Stimulated activated CD8-positive, alpha-beta memory T cell treated with anti-CD3 and anti-CD28 coated beads, Interleukin-2, amount 100 ng/mL, for 1 hour (primary cell): ENCODE measurements at places on chromosomes 1 and 21.

DNA sequence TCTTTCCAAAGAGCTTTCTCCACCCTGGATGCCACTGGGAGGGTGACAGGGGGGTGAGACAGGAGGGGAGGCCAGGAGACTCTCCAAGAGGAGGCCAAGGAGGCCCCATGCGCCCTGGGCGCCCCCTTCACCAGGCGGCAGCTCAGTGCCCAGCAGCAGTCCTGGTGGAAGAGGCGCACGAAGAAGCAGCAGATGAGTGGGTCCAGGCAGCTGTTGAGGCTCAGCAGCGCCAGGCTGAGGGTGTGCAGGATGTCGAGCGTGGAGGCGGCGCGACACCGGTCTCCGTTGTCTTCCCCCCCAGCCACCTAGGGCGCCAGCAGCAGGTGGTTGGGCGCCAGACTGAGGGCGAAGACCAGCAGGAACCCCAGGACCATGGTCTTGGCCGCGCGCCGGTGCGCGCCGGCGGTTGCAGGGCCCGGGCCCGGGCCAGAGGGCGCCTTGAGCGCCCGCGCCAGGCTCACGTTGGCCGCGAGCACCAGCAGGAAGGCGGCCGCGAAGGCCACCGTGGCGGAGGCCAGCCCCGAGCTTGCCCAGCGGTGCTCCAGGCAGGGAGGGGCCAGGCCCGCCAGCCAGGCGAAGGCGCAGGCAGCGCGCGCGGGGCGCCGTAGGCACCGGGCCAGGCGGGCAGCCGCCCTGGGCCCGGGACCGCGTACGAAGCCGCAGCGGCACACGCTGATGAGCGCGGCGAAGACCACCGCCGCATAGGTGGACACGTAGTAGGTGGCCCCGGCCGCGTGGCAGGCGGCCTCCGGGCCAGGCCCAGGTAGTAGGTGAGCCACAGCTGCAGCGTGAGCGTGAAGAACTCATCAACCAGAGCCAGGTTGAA lies 8.6 kb downstream of the TMEM35B start:
- DNase-seq, result no peak

DNA sequence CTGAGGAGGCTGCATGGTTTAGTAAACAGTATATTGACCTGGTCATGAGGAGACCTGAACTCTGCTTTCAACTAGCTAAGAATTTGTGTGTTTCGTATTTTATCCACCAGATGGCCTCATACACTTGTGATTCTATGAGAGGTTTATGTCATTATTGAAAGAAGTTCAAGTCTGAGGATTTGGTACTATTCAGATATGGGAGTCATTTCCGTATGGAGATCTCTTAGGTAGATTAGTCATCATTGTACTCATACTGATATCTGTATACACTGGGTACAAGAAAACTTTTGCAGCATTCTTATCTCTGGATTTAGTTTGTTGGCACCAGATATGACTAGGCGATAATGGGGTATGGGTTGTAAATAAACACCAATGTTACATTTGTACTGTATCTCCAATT lies 26.6 kb downstream of the ATF6 start:
- DNase-seq, result no peak

DNA sequence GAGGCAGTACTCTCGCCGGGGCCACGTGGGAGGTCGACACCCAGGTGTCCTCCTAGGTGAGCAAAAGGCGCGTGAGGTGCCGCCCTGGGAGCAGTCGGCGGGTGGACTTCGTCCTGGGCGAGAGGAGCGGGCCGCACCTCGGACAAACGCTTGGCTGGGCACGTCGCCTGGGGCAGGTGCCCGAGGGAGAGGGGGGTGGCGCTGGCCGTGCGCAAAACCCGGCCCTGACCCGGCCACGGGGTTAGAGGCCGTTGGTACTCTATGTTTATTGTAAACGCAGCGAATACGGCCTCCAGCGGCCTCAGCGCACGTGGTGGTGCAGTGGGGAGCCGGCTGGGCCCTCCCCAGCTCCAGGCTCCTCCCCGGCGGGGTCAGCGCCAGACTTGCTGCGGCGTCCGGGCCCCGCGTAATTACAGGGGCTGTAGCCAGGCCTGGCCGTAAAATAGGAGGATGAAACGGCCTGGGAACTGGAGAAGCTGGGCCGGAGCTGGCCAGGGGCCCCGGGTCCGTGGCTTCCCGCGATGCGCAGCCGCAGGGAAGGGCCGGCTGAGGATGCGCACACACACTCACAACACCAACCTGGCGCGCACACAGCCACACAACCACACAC lies 1.6 kb upstream of the EFNA1 start:
- DNase-seq, result no peak

GRCh38 chr21:42567861-42568260 lies 54.2 kb downstream of the SLC37A1 start:
- no peak for DNase-seq

DNA sequence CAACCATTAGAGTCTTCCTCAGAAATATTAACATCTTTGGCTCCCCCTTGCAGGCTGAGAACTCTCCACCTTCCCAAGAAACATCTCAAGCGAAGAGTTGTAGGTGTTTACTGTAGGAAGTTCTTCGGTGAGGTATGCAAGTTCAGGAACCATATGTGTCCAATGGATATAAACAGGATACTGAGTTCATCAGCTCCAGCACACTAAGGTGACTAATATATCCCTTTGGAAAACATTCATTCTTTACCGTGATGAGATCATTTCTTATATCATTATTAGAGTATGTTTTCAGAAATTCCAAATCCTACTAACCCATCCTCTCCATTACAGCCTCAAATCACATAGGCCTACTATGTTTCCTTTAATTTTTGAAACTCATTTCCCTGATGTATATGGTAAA lies 37.3 kb upstream of the PRMT6 start:
- no peak for DNase-seq

GRCh38 chr1:233102341-233102740 lies 151.9 kb downstream of the NTPCR start:
- no peak for DNase-seq

DNA sequence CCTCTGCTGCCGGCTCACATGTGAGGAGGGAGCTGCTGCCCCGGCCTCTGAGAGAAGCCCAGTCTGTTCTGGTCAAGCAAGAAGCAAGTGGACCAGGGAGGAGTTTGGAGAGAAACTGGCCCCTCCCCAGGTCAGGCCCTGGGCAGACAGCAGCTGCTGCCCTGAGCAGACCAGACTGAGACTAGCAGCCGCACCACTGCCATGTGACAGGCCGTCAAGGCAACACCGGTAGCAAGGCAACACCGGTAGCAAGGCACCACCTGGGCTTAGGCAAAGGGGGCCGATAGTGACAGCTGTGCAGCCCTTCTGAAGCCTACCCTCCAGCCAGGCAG lies 50.3 kb downstream of the ARHGEF16 start:
- DNase-seq, result no peak

DNA sequence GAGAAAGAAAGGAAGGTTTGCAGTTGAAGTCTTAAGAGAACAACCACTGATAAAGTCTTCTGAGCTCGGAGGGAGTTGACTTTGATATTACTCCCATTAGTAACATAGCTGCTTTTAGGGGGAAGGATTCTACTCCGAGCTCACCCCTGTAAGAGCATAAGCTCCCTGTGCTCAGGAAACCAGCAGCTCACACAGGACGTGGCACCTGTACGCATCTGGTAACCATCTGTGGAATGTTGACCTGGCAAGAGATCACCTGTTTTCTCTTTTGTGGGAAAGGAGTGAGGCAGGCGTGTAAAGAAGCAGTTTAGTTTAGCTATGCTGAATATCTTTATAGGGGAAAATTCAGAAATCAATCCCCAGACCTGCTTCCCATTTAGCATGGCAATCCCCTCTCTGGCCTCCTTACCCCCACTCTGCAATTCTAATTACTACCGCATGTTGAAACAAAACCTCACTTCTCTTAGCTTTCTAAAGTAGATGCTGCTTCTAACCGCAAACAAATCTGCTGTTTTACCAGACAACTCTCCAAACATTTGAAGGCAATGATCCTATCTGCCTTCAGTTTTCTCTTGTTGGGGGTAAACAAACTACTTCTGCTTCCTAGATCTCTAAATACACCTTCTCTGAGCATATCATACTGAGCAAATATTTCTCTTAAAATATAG lies 121.8 kb upstream of the KCNK1 start:
- no peak for DNase-seq

DNA sequence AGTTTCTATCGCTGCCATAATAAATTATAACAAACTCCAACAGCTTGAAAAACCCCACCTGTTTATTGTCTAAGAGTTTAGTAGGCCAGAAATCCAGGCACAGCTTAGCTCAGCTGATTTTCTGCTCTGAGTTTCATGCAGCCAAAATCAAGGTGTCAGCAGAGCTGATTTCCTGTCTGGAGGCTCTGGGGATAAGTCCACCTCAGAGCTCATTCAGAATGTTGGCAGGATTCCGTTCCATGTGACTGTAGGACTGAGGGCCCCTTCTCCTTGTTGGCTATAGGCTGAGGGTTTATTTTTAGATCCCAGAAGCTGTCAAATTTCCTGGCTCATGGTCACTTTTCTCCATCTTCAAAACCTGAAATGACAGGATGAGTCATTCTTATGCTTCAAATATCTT lies 91.6 kb upstream of the CHODL start:
- DNase-seq, result no peak

DNA sequence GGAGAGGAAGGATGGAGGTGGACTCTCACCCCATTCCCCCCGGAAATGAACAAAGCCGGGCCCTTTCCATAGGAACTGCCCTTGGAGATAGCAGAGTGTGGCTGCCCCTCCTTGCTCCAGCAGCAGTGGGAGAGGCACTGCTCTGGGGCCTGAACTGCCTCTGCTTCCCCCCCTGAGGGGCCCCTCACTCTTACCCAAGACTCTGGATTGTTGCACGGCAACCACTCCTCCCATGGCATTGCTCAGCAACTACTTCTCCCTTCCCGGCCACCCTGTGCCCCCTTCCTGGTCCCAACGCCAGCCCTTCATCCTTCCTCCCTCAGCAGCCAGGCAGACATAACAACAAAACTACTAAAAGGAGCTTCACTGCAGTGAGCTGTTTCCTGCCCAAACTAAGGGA lies 3.0 kb upstream of the ACKR1 start:
- no peak for DNase-seq

DNA sequence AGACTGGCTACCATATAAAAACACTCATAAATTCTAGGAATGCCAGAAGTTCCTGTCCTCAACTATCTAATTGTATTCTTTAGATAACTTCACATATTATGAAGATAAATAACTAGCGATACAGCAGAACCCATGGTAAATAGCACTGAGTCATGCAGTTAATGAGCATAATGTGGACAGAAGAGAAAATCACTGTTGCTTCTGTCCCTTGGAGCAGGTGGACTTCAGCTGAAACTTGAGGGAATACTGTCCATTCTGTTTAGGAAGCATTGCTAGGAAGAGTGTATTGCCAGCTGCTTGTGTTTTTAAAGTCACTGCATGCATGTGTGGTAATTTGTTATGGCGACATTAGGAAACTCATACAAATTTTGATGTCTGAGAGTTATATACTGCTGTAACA lies 854.4 kb downstream of the LTN1 start:
- no peak for DNase-seq

GRCh38 chr21:29302359-29302875 lies 3.7 kb downstream of the BACH1 start:
- DNase-seq, result no peak

DNA sequence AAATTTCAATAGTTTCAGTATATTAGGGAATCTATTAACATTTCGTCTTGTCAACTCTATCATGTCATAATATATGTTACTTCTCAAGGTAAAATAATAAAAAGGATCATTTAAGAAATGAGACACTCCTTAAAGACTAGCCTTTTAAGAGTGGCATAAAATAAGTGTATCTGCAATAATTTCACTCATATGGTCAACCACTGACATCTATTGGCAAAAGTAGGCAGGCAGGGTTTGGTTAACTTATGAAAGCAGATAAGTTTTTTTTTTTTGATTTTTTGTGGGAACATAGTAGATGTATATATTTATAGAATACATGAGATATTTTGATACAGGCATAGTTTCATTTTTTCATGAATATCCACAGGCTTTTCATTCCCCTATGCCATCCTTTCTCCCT lies 5.5 kb upstream of the RGS21 start:
- no peak for DNase-seq

DNA sequence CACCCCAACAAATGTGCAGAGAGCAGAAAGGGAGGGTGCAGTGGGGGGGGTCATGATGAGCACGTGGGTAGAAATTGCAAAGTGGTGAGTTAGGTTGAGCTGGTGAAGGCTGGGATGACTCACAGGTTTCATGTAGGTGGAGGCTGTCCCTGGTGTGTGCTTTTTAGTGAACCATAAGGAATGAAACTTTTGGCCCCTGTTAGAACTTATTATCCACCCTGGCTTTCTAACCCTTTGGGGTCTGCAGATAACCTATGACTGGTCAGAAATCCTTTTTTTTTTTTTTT lies 46.9 kb downstream of the DOP1B start:
- DNase-seq, result no peak

GRCh38 chr1:239795304-239795703 lies 296.4 kb upstream of the FMN2 start:
- no peak for DNase-seq

DNA sequence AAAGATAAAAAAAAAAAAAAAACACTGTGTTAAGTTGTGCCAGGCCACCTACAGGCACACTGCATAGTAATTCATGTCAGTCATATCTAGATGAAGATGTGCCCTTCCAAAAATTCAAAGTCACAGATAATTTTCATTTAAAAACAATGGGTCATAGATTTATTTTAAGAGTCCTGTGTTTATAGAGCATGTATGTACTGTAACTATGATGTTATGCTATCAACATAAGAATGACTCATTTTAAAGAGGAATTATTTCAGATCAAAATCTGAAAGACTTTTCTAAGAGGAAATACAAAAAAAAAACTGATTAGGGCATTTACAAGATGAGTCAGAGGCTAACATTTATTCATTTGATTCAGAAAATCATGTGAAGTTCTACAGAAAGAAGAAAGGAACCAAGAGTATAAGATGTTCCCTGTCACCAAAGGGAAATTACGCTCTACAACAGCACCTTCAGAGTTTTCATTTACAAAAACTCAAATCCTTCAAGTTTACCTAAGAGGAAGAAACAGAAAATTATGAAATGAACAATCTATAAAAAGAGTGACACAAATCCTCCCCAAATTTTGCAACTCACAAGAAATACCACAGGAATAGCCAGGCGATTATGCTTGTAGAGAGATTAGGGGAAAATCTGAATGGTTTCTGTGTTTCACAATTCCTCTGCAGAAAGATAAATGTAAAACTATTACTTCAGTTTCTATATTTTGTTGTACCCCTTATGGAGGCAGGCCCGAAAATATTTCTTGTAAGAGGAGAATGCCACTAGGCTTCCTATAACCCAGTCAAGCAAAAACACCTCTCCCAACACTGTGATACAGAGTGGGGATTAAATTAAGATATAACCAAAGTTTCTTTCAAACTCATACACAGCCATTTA lies 13.8 kb downstream of the TP53BP2 start:
- no peak for DNase-seq

GRCh38 chr21:42157606-42158310 lies 61.2 kb upstream of the ABCG1 start:
- no peak for DNase-seq

GRCh38 chr1:101748077-101748476 lies 248.6 kb downstream of the OLFM3 start:
- no peak for DNase-seq

- no peak for DNase-seq
Observed at GRCh38 chr1:98668733-98669132, 7.2 kb downstream of the SNX7 start.

- DNase-seq, result no peak
Observed at GRCh38 chr1:33045246-33045645, 8.6 kb upstream of the AK2 start.
